ENCODE measurements at places on chromosomes 1 and 21.

DNA sequence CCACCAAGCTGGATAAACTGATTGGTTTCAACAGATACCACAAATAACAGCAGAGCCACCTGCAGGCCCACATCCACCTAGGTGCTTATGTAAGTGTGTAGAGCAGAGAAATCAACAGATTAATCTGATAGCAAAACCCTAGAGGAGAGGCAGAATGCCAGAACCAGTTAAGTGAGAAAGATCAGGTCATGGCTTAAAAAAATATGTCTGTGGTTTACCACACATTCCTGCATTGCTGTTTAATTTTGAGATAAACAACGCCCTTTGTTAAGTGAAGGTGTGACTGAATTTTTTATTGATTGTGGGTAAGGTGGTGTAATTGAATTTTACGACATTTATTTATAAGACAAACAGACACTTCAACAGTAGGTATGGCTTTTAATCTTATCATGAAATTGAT, 21.2 kb downstream of the CRNN start:
- no peak for DNase-seq

- no peak for DNase-seq
These were observed 61.7 kb downstream of the FCRL5 start for GRCh38 chr1:157490467-157491165.

DNA sequence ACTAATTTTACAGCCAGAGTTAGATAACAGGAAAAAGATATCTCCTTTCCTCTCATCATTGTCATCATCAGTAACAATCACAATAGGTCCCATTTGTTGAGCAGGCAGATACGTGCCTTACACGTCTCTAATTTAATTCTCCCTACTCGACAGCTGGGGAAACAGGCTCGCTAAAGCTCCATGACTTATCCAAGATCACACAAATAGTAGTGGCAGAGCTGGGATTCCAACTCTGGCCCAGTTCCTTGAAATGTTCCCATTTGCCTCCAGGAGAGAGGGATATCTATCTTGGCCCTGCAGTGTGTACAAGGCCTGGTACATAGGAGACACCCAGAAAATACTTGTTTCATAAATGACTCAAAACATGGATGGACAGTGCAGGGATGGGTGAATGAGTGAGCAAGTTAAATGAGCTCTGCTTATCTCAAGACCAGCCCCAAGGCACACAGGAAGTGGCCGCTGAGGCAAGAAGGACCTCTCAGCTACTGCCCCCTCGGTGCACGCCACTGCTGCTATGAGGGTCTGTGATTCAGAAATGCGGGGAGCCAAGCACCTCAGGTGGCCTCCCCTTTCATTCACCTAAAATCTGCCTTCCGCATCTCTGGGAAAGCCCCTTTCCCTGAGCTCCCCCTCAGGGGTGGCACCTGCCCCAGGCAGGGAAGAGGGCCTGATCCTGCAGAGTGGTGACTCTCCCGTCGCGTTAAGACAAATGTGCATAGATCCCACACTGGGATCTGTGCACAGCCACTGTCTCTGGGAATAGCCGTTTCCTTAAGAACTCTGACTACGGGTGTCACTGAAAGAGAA, 3.6 kb downstream of the KCNN3 start:
- DNase-seq: no peak

GRCh38 chr1:150807249-150808023, 624 bp downstream of the CTSK start:
- no peak for DNase-seq

GRCh38 chr1:44035726-44036408, 4.6 kb upstream of the SLC6A9 start:
- DNase-seq: no peak

DNA sequence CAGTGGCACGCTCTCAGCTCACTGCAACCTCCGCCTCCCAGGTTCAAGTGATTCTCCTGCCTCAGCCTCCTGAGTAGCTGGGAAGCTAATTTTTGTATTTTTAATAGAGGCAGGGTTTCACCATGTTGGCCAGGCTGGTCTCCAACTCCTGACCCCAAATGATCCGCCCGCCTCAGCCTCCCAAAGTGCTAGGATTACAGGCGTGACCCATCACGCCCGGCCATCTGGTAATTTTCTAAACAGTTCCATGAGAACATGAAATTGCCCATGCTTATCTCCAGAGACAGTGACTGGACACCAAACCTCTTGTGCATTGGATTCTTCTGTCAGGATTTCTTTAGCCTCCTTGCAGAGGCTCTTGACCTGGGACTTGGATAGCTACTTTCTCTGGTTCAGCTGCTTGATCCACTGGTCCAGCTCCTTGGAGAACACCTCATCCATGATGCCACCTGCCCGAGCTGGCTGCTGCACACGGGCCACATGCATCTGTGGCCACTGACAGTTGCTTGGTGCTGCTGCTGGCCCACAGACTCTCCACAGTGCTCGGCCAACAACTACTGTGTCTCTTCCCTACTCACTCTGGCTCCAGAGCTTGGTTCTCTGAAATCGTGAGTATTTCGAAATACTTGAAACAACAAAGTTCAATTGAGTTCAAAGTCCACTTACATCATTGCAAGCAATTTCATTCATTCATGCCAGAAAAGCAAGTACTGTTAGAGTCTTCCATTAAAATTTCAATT, 40.0 kb upstream of the CTPS1 start:
- no peak for DNase-seq

GRCh38 chr21:44480200-44481053, 25.1 kb downstream of the LRRC3 start:
- no peak for DNase-seq

- DNase-seq: no peak
These were observed 81.9 kb upstream of the GALNT2 start for GRCh38 chr1:229984992-229985612.

DNA sequence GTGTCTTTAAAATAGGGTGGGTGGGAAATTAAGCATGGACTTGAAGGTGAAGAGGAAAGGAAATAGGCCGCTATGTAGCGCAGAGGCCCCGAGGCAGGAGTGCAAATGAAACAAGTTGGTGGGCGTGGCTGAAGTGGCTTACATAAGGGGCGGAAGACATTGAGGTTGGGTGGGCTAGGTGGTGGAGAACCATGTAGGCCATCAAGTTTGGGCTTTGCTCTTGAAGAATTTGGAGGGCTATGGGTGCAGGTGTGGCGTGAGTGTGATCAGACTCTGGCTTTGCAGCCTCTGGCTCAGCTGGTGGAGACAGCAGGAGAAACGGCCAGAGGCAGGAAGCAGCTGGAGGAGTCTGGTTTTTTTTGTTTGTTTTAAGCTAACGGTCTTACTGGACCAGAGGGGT, 6.7 kb downstream of the SLFNL1 start:
- no peak for DNase-seq

DNA sequence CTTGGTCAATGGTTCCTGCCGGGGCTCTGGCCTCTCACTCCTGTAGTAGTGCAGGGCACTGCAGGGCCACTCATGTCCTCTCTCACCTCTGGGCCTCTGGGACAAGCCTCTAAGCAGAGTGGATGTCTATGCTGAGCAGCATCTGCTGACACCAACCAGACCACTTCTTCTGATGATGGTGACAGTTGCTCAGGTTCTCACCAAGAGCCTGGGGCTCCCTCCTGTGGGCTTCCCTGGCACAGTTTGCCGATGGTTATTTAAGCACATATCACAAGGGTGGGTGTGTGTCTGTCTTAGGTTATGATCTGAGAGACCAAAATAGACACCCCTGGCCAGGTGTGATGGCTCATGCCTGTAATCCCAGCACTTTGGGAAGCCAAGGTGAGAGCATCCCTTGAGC, 17.4 kb upstream of the GPR137B start:
- DNase-seq: no peak

GRCh38 chr1:67256291-67257172, 51.1 kb upstream of the IL12RB2 start:
- no peak for DNase-seq

DNA sequence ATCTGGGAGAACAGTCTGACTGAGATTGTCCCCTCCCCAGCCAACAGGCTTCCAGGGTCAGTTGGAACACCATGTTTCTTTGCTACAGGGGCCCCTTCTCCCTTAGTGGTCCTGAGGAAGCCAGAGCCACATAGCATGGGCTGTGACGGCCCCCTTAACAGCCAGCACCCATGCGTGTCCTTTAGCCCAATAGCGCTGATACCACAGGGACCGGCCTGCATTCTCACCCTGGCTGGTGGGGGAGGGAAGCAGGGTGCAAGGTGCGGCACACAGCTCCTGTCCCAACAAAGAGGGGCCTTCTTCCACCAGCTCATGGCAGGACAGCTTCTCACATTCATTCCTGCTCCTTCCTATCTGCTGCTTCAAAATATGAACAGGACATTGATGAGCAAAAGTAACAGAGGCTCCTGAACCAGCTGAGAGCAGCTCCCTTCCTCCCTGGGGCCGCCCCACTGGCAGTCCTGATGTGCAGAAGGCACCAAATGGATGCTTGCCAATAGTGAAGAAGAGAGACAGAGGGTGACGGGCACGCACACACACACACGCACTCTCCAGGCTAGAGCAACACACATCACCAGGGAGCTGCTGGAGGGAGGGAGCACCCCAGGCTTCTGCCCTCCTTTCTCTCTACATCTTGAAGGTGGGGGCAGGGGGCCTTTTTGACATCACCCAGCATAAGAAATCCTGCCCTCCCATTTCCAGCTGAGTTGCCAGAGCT, 99.4 kb downstream of the CRYAA start:
- DNase-seq: peak; percentile 46

- no peak for DNase-seq
These were observed 125.4 kb downstream of the RIPK4 start for GRCh38 chr21:41641510-41641815.

- no peak for DNase-seq
These were observed 4.9 kb downstream of the PLCH2 start for GRCh38 chr1:2480986-2481364.

DNA sequence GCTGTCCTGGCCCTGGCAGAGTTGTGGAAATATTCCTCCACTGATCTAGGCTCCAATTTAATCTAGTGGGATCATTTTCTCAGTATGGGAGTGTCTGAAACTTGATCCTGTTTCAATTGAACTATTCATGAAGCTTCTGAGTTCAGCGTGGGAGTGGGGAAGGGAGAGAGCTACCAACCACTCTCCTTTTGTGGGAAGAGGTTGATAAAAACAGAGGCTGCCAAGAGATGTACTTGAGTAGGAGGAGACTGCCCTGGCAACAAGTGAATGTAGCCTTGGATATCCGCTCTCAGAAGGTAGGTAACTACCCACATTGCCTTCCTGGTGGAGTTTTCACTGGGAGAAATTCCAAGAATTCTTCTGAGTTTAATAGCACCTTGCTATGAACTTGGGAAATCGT, at the start of gene CTXND2:
CTXND2 (plus strand) TSS at position 119 of the 400 bp plus-strand sequence. CDS start 25,179 bp downstream, outside the sequence.
- DNase-seq: no peak

DNA sequence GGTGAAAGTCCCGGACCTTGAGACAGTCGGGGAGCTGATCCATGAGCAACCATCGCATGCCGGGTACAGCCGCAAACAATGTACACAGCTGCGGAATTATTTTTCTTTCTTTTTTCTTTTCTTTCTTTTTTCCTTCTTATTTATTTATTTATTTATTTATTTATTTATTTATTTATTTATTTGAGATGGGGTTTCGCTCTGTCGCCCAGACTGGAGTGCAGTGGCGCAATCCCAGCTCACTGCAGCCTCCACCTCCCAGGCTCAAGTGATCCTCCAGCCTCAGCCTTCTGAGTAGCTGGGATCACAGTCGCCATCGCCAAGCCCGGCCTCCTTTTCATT, 2.6 kb upstream of the PERM1 start:
- DNase-seq: no peak

DNA sequence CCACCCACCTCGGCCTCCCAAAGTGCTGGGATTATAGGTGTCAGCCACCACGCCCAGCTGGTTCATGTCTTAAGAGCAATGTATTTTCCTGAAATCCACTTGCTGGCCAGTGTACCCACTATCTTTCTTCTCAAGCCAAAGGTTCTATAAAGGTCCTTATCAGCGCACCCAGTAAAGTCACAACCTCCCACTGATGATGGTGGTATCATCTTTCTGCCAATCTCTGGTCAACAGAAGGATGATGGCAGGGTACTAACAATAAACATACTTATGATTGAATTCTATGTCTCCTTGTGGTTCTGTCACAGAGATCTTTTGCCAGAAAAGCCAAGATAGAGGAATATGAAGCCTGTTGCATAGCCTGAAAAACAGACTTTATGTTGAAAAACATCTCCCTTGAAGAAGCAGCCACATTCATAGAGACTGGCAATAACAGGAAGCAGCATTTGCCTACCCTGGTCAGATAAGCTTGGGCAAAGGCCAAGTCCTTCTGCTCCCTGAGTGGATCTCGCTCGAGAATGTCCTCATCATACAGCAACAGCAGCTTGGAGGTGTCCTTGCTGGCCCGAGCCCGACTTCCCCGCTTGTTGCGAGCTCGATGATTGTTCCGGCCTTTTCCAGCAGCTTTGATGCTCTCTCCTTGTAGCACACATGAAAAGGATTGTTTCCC, 73.0 kb downstream of the DAP3 start:
- DNase-seq: no peak

DNA sequence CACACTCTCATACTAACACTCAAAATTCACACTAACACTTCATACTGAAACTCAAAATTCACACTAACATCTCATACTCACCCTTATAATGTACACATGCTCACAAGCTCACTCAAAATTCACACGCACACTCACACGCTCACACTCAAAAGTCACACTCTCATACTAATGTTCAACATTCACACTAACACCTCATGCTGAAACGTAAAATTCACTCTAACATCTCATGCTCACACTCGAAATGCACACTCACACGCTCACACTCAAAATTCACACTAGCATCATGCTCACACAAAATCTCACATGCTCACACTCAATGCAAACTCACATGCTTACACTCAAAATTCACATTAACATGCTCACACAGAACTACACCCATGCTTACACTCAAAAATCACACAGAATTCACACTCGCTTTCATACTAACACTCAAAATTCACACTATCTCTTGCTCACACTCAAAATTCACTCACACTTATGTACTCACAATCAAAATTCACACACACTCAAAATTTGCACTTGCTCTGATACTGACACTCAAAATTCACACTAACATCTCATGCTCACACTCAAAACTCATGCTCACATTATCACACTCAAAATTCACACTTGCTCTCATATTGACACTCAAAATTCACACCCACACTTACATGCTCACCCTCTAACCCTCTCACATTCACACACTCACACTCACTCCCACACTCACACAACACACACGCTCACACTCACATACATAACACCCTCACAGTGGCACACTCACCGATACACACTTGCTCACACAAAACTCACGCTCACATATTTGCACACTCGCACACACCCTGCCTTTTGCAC, 264.4 kb upstream of the VAMP3 start:
- no peak for DNase-seq

All from RWPE2 (cell line).